ENCODE measurements at places on chromosomes 12 and 14. TPM values are rescaled to one million over a fixed set of nuclear protein-coding genes. Genes with fewer than 3 reads are reported as not detected.

DNA sequence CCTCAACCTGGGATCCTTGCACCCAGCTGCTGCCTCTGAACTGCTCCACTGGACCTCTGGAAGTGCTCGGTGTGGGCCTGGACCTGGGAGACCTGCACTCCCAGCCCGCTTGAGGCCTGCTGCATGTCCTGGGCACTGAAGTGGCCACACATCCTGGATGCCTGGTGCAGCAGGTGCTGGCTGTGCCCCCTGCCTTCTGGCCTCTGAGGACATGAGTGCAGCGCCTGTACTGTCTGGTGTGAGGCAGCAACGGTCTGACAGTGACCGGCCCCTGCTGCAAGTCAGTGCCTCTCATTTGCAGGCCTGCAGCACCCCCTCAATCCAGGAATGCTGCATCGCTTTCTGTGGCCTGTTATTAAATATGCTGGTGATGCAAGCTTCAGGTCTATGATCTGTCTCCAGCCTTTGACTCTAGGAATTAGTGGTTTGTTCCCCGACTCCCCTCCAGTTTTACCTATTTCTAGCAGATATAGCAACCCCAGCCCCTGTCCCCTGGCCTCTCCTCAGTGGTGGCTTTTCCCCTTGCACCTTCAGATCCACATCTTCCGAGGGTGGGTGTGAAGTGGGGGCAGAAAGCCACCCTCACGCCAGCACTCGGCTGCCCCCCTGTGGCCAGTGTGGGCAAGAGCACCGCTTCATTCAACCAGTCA lies 3.6 kb downstream of the SMIM41 start:
- DNase-seq: peak; percentile 54

Gene VRTN
- total RNA-seq: not detected

DNA sequence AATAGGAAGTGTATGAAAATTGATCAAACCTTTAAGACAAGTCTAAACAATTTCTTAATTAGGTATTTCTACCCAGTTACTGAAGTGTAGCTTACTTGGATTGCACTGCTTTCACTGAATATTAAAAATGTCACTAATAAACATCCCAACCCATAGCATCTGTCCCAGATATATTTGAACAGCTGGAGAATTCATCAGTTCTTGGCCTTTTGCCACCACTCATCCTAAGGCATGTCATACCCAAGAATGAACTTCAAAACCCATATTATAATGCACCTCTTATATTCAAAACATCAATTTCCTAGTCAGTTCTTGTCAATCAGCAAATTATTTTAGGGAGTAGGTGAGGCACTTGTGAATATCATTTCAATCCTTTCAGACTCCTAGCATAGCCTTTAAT lies 392.3 kb downstream of the PAWR start:
- no peak for DNase-seq

GRCh38 chr12:9043766-9044165 lies 54.4 kb downstream of the KLRG1 start:
- no peak for DNase-seq

DNA sequence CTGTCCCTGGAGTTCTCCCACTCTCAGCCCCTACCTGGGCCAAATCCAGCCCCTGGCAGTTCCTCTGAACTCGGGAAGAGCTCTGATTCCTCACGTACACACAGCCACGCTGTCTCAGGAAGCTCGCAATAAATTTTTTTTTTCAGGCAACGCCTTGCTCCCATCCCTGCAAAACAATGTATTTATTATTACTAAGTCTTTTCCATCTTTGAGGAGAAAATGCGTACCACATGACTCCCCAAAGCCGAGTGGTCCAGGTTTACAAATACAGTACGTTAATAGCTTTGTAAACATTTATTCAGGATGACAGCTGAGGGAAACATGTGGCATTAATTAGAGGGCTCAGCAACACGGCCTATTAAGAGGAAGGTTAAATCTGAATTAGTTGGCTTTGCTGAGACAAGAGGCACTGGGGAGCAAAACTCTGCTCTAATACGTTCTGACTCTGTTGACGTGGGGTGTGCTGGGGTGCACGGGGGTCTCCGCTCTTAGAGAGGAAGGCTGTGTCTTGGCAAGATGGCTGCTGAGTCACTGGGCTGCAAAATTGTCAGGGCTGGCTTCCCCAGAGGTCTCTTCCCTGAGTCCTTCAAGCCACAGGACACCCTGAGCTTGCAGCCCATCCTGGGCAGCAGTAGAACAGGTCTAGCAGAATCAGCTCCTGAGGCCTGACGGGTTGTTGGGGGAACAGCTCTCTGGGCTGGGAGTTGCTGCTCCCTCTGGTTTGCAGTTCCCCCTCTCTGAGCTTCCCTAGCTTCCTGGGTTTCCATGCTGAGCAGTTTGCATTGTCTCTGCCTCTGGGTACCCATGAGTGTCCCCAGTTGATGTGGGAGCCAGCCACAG lies 185.2 kb upstream of the TBX3 start:
- no peak for DNase-seq

Gene RHEBL1
- total RNA-seq: not detected

- DNase-seq: no peak
Observed at GRCh38 chr12:74671421-74671820, 133.8 kb downstream of the ATXN7L3B start.

GRCh38 chr12:27123642-27124041 lies 41.3 kb upstream of the C12orf71 start:
- DNase-seq: no peak

Gene C12orf56
- 0.24 TPM for total RNA-seq

Gene TSPAN8
- 2,025 TPM for total RNA-seq

Gene B3GNT4
- total RNA-seq: 0.98 TPM

GRCh38 chr12:62712681-62713573 lies 222.0 kb downstream of the PPM1H start:
- DNase-seq: no peak

Gene HELB
- total RNA-seq: 4.1 TPM

Gene RAN
- total RNA-seq: 266 TPM

All from left colon (tissue), 2 donors.